NCI-H524 (cell line): ENCODE measurements at places on chromosomes 12 and 14.
A peak's percentile ranks its signal among the peaks of the same experiment; 100 is the strongest.

- no peak for DNase-seq
These were observed 163.7 kb upstream of the CLEC14A start for GRCh38 chr14:38419579-38419978.

DNA sequence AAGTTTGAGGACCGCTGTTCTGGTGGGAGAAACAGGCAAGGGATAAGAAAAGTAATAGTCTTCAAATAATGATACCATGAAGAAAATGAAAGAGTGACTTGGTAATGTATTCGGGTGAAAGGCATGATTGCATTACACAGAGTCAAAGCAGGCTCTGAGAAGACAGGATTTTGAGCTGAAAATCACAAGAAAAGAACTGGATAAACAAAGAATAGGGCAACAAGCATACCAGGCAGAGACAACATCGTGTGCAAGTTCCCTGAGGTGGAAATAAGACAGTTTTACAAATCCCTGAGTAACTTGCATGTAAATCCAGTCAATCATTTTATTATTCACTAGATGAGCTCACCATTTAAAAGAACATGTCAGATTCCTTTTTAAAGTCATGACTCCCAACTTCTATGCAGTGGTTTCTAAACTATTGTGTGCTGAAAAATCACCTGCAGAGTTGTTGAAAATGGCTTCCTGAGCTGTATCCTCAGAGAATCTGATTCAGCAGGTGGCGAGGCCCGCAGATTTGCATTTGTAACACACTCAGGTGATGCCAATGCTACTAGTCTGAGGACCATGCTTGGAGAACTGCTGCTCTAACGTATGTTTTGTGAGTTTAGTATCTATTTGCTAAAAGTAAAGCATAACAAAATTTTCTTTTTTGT, 133.0 kb upstream of the ABCD2 start:
- DNase-seq = no peak

GRCh38 chr14:81625343-81625742, 91.7 kb upstream of the SEL1L start:
- peak; percentile 81 for DNase-seq

GRCh38 chr12:48828293-48828692, 10.0 kb downstream of the CACNB3 start:
- DNase-seq = no peak

- DNase-seq = no peak
These were observed 2.1 kb upstream of the HOXC8 start for GRCh38 chr12:54006559-54007220.

- DNase-seq = peak; percentile 44
These were observed 82.0 kb downstream of the BTG1 start for GRCh38 chr12:92063641-92064040.

DNA sequence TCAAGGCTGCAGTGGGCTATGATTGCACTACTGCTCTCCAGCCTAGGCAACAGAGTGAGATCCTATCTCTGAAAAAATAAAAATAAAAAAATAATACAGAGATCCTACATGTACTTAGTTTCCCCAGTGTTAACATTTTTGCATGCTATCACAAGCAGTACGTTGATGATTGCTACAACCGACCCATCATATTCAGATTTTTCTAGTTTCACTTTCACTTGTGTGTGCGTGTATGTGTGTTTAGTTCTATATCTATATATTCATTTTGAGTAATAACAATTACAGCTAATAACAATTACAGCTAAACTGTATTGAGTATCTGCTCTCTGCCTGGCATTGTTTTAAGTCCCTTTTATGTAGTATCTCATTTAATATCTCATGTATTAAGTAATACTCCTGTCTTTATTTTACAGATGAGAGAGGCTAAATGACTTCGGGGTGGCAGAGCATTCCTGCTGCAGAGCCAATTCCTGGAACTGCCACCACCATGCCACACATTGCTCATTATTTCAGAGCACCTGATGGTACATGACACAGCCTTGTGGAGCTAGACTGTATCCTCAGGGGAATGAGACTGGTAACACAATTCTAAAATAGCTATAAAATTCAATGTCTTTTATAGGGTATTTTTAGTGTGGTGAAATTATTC, 153.1 kb downstream of the BCAT1 start:
- no peak for DNase-seq

DNA sequence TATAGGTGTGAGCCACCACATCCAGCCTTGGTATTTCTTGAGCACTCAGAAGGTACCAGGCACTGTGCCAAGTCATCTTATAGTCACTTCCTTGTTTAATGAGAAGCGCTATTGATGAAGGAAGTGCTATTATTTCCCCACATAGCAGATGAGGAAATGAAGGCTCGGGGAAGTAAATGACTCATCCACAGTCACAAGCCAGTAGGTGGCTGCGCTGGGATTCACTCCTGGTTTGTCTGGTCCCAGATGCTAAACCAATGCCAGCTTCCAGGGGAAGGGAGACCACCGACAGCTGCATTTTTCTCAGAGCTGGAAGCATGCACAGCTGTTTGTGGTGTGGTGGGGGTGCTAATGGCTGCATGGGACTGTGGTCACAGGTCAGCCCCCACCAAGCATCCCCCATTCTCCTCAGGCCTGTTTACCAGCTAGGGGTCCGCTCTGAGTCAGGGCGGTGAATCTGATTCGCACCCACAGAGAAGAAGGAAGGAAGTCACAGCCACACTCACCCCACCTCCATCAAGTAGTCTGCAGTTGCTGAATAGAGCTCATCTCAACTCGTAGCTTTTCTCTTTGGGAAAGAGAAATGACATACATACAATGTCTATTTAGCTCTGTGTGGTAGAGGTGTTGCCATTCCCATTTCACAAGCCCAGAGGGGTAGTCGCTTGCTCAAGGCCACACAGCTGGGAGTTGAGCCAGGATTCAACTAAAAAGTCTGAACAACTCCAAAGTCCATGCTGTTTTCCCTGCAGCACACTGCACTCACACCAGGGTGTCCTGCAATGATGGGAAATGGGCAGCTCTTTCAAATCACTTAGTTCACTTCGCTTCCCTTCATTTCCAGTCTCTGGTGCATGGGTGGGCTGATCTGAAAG, 6.3 kb upstream of the LTBP2 start:
- DNase-seq = no peak

DNA sequence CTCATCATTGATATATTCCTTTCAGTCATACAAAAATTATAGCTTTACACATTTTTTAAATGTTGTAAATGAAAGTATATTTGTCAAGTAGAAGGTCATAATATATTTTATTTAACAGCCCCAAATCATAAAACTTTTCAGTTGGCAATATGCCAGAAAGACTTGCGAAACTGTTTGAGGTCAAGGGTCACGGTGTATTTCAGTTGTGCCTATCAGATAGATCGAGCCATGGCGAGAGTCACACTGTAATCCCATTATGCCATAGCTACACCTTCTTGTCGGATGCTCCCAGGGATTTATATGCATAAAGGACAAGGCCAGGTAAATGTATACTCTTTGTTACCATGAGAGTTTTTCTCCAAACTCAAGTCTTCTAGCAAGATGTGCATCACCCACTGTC, 26.7 kb upstream of the G2E3 start:
- no peak for DNase-seq

- DNase-seq = no peak
These were observed 58.0 kb downstream of the DIP2B start for GRCh38 chr12:50562520-50563433.

GRCh38 chr12:32419520-32419960, 20.2 kb downstream of the FGD4 start:
- DNase-seq = no peak

DNA sequence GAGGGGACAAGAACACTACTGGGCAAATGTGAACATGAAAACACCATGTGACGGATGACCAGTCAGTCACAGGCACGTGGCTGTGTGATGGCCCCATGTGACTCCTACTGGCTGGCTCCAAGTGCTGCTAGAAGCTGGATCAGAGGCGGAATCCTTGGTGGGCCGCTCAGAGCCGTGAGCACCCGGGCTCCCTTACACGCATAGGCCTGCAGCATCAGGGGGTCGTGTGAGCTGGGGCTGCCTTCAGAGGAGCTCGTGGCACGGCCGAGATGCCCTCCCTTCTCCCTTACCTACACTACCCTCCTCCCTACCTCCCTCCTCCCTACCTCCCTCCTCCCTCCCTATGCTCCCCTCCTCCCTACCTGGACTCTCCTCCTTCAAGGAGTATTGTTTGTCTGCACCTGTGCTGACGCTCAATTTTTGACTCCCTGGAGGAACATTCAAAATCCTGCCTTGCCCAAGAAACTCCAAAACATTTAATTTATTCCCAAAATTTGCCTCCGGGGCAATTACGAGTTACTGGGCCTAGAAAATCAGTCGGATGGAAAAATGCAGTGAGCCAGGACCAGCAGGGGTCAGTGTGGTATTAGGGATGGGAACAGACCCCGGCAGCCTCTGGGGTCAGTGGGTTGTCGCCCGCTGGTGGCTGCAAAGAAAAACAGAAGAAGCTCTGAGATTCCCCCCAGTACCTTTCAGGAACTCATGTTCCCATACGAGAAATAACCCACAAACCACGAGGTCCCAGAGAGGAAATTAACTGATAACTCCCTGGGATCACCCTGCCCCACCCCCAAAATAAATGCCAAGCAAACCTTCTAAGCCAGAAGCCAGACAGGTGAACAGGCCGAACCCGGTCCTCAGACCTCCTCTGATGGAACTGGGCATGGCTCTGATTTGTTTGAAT, 61.3 kb downstream of the C14orf132 start:
- DNase-seq = peak; percentile 89

DNA sequence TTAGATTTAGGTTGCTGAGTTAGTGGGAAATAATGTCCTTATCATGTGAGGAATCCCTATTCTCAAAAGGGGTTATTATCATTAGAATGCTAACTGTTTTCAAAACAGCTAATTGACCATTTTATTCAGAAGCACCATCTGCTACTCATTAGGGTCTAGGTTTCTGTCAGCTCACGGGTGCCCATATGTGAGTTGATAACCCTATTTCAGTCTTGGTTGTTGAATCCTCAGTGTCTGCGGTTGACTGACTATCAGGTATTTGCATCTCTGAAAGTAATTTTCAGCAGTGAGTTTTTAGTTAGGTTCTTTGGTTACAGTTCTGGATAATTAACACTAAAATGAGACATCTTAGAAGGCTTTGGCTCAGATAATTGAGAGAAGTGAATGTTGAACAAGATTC, 1404.0 kb downstream of the AACS start:
- DNase-seq = no peak

GRCh38 chr12:123990511-123990910, 17.5 kb downstream of the ZNF664 start:
- no peak for DNase-seq

- no peak for DNase-seq
These were observed 6.0 kb downstream of the ORAI1 start for GRCh38 chr12:121632069-121632970.

DNA sequence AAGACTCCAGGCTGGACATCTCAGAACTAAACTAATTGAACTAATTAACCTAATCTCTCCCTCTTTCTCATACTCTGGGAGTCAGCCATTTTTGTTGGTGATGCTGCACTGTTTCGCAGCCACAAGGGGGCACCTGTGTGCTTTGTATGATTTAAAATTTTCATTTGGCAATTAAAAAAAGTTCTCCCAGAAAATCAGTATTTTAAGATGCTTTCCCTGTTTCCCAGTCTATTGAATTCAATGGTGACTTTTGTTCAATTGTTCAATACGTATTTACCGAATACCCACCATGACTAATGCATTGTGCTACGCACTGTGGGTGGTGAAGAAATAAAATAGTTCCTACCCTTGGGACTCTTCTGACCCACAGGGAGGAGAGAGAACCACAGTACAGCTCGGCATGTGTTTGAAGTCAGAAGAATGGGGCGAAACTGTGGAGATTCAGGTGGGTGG, 63.7 kb downstream of the ZNF664 start:
- peak; percentile 43 for DNase-seq

DNA sequence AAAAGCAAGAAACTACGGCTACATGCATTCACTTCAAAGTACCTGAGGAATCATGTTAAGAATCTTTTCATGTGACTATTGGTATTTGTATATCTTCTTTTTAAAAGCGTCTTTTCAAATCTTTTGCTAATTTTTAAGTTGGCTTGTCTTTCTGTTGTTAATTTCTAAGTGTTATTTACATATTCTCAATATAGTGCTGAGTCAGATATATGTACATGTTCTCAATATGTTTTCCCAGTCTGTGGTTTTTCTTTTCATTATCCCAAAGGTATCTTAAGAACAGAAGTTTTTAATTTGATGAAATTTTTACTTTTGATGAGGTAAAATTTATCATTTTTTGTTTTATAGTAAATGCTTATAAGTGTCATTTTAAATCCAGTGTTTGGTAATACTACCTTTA, 24.0 kb downstream of the DCP1B start:
- DNase-seq = no peak

DNA sequence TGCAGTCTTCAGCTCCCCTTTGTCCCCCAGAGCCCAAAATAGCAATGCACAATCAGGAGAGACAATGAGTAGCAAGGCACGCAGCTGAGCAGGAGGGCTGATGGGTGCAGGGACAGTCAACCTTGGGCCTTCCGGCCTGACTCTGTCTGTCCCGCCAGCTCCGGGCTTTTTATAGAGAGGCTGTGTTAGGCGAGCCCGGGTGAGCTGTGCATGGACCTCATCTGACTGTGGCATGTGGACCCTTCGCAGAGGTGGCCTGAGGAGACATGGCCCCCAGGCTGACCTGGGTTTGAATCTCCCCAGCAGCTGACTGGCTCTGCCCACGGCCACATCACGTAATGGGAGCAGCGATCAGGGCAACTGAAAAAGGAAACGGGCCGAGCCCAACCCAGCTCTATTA, 177.9 kb downstream of the TSPAN9 start:
- no peak for DNase-seq

- no peak for DNase-seq
These were observed 206.4 kb upstream of the PELI2 start for GRCh38 chr14:55911776-55912175.

DNA sequence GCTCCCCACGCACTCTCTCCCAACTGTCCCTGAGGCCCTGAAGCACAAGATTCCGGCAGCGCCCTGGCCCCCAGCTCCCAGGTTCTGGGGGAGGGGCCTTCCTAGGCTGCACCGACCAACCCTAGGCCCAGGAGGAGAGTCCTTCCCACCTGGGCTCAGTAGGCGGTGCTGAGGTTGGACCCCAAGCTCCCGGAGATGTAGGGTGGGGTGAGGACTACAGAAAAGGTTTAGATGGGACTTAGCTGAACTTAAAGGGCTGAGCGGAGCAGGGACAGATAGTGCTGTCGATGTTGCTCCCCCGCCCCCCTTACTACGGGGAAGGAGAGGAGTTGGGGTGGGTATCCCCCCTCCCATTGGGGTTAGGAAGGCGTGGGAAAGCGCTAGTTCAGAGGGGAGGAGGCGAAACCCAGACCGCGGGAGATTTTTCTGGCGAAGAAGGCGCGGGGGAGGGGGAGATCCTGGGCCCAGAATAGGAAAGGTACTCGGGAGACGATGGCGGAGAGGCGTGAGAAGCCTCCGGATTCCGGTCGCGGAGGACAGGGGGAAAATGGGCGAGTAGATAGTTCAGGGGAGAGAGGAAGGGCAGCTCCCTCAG, 4.2 kb upstream of the BAZ2A start:
- DNase-seq = peak; percentile 49

- DNase-seq = peak; percentile 42
These were observed 2.0 kb downstream of the SIX1 start for GRCh38 chr14:60647081-60647836.
